ENCODE measurements at places on chromosomes 13 and 19.

DNA sequence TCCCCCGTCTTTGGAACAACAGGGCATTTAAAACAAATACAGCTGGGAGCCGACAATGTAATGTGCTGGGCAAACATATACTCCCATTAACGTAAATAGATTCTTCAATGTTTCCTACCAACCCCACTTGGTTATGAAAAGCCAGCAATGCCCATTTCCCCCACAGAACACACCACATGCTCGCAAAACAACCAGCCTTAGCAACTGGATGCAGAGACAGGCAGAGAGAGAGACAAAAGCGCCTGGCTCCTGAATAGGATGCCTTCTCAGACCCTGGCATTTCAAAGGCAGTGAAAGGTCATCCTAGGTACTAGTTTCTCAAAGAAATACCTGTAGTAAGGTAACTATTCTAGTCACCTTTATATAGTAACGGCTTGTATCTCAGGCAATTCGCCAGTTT, 462.9 kb downstream of the ITGBL1 start:
- no peak for DNase-seq

- DNase-seq: no peak
Measured at GRCh38 chr19:31312677-31313244, 36.5 kb downstream of the TSHZ3 start.

DNA sequence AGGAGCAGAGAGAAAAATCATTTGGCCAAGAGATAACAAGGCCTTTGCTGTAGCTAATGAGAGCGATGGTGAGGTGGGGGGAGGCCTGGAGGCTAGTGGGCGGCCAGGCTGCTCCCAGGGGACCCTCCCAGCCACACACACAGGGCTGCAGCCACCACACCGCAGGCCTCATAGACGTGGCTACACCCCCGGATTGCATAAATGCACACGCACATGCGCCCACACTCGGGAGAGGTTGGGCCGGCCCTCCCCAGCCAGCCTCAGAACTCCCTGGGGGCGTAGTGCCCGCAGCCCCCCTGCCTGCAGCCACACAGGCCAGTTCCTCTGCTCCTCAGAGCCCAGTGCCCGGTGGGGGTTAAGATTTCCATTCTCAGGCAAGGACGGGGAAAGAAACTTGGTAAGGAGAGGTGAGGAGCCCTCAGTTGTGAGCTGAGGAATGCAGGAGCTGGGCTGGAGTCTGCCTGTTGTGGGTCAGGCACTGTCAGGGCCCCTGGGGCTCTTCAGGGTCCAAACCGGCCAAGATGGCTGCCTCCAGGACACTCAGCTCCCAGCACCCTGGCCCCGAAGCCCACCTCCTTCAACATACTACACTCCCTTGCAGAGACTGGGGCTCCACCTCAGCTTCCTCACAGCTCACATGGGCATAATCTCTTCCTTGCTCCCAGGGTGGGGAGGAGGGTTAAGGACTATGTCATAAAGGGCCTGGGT, 8.0 kb downstream of the PTH2 start:
- DNase-seq: no peak

- DNase-seq: no peak
Measured at GRCh38 chr19:51470966-51471365, 7.4 kb upstream of the CEACAM18 start.

- no peak for DNase-seq
Measured at GRCh38 chr19:33125929-33126388, 6.0 kb upstream of the WDR88 start.

DNA sequence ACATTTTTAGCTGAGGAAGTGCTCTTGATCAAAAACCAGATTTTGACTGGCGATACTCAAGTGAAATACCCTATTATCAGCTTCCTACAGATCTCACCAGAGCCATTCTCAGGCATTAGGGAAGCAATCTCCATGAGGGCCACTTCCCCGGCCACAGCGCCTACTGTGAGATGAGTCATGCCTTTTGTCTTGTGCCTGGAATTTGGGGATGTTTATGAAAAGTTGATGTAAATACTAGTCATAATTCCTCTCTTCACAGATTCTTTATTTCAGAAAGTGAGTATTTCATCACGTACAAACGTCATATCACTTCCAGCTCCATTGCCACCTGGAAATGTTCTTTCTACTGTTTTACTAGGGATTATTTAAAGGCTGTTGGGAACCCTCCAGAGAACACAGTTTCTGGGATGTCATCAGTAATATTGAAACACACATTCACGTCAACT, 25.3 kb upstream of the SLC46A3 start:
- no peak for DNase-seq

DNA sequence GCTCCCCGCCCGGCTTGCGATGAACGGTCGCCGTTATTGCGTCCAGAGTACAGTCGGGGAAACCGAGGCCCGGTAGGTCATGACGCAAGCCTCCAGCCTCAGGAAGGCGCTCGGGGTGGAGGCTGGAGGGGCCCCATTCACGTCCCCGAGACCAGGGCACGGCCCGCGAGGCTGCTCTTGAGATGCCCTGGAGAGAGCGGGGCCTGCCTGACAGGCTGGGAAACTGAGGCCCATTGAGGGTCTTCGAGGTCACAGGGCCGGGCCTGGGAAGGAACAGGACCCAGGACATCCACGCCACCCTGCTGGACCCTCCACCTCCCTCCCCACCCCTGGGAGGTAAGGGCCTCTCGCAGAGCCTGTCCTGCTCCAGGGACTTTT, 367 bp downstream of the NDUFS7 start:
- no peak for DNase-seq
